Right ventricle myocardium inferior (tissue), 1 donor: ENCODE measurements at places on chromosomes 11 and 22.

DNA sequence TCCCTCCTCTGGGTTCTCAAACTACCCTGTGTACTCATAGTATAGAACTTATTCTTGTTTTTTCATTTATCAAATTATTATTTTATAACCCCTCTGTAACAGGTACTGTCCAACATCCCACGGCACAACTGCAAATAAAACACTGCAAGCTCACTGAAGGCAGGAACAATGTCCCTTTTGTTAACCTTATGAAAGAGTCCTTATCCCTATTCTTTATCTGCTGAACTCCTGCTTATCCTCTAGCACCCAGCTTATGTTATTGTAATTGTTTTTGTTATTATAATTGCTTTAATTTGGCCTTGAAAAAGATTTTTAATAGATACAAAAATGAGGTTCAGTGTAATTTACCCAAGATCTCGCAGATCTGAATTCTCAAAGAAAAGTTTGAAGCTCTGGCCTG, 130.4 kb downstream of the MSANTD4 start:
- no peak for DNase-seq

DNA sequence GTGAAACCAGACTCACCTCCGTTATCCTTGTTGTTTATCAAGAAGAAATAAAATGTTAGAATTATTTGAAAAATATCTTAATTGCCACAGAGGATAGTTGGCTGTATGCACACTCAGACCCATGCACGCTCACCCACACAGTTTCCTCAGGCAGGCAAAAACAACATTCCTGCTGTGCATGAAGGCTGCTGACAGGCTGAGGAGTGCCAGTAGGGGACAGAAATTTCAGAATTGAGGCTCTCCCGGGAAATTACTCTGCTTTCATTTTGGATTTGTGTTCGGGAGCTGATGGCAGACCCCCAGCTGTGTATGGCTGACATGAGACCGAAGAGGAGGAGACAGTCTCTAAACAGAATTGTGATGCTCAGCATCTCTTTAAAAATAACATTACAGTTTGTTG, 87.5 kb downstream of the AMOTL1 start:
- DNase-seq: no peak

DNA sequence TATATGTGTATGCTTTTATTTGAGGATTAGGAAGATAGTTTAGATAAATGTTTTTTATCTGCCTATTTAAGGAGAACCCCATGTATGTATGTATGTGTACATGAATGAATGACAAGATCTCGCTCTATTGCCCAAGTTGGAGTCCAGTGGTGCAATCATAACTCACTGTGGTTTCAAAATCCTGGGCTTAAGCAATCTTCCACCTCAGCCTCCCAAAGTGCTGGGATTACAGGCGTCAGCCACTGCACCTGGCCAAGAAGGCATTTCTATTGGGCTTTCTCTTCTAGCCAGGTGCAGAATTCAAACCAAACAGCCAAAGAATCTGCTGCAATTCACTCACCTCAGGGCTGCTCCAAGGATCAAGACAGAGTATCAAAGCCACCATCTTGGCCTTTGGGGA, 25.5 kb upstream of the DGKZ start:
- no peak for DNase-seq

GRCh38 chr22:34105461-34106062, 185.3 kb upstream of the LARGE1 start:
- DNase-seq: no peak

DNA sequence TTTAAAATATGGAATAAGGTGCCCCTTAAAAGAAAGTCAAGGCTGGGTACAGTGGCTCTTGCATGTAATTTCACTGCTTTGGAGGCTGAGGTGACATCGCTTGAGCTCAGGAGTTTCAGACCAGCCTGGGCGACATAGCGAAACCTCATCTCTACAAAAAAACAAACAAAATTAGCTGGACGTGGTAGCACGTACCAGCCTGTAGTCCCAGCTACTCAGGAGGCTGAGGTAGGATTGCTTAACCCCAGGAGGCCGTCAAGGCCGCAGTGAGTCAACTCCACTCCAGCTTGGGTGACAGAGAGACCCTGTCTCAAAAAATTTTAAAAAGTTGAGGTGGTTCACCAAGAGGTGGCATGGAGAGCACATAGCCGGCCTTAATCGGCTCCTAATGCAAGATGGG, 17.7 kb upstream of the ADORA2A start:
- DNase-seq: no peak

GRCh38 chr22:22938672-22939587, 51.3 kb downstream of the IGLL5 start:
- no peak for DNase-seq

DNA sequence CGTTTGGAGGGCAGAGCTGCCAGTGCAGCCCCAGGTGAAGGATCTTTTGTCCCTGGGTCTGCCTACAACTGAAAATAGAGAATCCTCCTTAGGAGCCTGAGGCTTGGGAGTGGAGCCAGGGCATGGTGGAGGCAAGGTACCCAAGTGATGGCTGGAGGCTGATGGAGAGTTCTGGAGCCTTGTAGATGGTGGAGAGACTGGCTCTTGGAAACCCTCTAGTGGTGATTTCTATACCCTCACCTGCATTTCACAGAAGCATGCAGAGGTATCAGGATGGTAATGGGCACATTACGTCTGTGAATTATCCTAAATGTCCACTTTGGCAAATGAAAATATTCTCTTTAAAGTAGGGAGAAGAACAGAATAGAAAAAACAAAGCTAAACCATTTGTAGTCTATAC, 44.4 kb downstream of the INSC start:
- DNase-seq: no peak

DNA sequence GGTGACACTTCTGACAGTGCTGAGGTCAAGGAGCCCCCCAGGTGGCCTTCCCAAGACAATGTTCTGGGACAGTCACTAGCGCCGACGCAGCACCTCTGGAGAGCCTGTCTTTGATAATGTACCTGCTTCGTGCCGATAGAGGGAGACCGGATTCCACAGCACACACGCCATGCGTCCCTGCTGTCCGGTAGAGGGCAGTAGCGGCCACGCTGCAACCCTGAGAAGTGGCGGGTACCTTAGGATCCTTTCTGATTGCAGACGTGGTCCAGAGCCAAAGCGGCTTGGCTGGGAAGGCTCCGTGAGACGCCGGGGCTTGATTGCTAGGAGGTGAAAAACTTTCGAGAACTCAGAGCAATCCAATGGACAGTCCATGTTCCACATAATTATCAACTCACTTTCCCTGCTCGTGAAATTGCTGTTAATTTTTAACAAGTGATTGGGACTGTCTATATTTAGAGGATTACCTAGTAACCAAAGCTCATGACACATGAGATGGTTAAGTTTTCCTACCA, 11.4 kb upstream of the BARX2 start:
- DNase-seq: peak; percentile 85

GRCh38 chr11:74322667-74323066, 11.2 kb upstream of the P4HA3 start:
- DNase-seq: peak; percentile 74

GRCh38 chr11:123421589-123421988, 8.5 kb upstream of the GRAMD1B start:
- DNase-seq: no peak

DNA sequence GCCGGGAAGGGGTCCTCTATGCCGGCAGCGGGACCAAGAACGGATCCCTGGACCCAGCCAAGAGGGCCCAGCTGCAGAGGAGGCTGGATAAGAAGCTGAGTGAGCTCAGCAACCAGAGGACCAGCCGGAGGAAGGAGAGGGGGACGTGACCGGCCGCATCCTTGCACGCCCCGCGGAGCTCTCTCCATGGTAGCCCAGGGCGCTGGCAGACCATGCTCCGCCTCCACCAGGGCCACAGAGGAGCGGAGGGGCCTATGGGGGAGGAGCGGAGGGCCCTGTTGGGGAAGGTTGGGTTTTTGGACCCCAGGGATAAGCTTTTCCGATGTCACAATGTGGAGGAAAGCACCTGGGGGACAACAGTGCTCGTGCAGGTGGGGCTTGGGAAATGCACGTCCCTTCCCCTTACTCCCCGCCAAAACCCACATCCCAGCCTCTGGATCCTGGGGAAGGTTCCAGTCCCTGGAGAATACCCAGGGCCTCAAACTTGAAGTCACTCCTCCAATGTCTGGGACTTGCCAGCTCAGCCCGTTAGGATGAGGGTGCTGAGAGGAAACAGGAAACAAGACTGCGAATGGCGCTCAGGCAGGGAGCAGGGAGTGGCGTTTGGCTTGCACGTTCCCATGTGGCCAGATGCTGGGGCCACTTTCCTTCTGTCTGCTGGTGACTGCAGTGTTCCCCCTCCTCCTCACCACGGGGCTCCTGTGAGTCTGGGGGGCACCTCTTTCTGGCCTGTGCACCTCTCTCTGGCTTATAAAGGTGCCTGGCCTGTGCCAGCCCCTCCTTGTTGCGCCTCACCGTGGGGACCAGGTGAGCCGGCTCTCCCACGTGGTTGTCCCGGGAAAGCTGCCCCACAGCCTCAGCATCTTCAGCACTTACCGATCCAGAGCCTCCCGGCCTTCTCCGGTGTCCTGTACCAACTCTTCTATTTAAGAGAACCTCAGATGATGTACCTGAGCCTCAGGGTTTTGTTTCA, 36.2 kb downstream of the IGHMBP2 start:
- no peak for DNase-seq

DNA sequence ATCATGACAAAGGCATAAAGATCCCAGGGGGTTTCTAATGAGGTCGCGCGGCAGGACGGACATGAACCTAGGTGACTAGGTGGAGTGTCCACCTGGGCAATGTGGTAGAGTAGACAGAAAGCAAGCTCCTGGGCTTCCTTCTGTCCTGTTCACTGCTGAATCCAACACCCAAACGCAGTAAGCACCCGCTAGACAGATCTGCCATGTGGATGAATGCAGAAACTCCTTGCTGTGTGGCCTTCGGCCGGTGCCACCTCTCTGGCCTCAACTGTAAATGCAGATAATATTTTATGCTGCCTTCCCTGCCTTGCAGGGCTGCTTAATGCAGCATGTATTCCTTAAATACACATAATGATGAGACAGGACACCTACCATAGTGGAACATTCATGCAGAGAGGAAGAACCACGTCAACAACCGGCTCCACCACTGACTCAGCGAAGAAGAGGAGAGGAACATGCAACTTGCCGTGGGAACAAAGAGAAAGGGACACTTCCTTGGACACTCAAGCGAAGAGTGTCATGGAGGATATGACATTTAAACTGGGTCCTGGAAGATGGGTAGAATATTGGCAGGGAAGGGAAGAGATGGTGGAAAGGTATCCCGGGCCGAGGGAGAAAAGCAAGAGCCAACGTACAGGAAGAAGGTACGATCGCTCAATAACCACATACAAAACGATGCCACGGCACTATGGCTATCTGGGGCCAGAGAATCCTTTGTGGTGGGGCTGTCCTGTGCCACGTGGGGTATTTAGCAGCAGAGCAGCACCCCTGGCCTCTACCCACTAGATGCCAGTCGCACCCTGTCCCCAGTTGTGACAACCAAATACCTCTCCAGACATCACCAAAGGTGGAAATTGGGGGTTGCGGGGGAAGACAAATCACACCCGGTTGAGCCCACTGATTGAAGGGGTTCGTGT, 30.8 kb downstream of the MYH9 start:
- DNase-seq: no peak

GRCh38 chr11:15141381-15141780, 26.7 kb downstream of the INSC start:
- DNase-seq: no peak

- DNase-seq: no peak
Measured at GRCh38 chr11:44978961-44979331, 28.3 kb upstream of the TP53I11 start.

- DNase-seq: no peak
Measured at GRCh38 chr22:38657045-38657909, 839 bp downstream of the CBY1 start.

- DNase-seq: no peak
Measured at GRCh38 chr11:123197711-123198110, 2.7 kb upstream of the CLMP start.

DNA sequence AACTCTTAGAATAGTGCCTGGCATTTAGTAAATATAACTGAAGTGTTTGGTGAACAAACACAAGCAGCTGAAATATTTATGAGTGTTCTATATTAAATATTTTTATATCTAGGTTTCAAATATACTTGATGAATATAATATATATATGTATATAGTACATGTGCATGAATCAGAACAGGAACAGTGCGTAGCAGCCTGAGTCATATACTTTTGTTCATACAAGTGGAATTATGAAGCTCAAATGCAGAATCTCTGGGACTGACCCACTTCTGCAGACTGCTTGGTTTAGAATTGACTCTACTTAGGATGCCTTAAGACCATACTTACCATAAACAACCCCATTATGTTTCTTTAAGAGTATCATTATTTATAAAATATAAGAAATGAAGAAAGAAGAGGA, 997.8 kb upstream of the RAG2 start:
- DNase-seq: no peak

DNA sequence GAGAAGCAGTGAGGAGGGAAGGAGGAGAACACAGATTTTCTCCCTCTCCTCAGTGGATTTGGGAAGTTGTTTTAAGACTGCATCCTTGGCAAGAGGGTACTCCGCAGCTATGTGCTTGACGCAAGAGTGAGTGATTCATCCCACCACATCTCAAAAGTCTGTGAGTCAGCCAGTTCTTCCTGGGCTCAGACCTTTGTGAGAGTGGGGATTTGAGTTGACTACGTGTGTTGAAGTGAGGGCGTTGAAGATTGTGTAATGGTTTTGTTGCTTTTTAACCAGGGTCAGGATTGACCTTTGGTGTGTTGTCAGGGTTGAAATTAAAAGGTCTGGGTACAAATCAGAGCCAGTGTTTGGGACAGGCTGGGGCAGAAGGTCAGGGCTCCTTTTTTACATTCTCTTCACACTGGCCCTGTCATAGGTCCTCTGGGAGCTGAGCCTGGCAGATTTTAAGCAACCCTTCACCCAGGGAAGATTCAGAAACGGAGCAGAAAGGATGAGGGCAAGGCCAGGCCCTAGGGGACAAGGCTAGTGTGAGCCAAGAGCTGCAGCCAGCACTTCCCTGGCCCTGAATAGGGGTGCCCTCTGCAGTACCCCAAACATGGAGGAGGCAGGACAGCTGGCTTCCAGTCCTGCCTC, 4.2 kb upstream of the C11orf86 start:
- DNase-seq: no peak

GRCh38 chr11:120259241-120259640, 19.3 kb downstream of the POU2F3 start:
- no peak for DNase-seq
